ENCODE measurements at places on chromosomes 6 and 20.
A peak's percentile ranks its signal among the peaks of the same experiment; 100 is the strongest.

- H3K4me3 ChIP-seq: no peak overlapping the region
- peaks cover 5% of the 10 kb centered on the region for H3K36me3 ChIP-seq
- no peaks in the 10 kb centered on the region for H3K4me1 ChIP-seq
- H3K27me3 ChIP-seq: no peaks in the 10 kb centered on the region
- H3K27ac ChIP-seq: no peak overlapping the region
- no peak for DNase-seq
These were observed 43.5 kb downstream of the GOPC start for GRCh38 chr6:117558818-117559217.

GRCh38 chr20:33272155-33272873 is 10.7 kb upstream of the BPIFB1 start:
- no peak for DNase-seq
- no peaks in the 10 kb centered on the region for H3K36me3 ChIP-seq
- peaks cover 11% of the 10 kb centered on the region for H3K27me3 ChIP-seq
- no peak overlapping the region for H3K27ac ChIP-seq
- H3K4me3 ChIP-seq: no peak overlapping the region

- no peak for DNase-seq
- peaks cover 25% of the 10 kb centered on the region for H3K4me1 ChIP-seq
- no peak overlapping the region for H3K4me3 ChIP-seq
- no peak overlapping the region for H3K27ac ChIP-seq
These were observed 3.6 kb downstream of the TOP1 start for GRCh38 chr20:41032271-41032670.

DNA sequence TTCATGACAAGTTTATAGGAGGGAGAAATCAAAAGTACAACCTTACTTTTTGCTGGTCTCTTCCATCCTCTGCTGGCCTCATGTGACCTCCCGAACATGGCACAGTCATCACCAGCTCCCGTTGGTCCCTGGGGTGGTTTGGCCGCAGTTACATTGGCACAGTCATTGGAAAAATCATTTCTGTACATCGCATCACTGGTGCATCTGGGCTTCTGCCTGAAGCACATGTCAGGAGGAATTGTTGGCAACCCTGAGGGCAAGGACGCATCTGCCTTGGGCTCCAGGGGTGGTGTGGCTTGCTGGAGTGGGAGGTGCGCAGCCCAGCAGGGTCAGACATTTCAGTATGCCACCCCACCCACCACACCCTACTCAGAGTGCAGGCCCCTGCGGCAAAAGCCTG is 162.9 kb upstream of the SLC24A3 start:
- H3K4me1 ChIP-seq: peaks cover 28% of the 10 kb centered on the region
- H3K27ac ChIP-seq: peak overlapping the region; percentile 43
- DNase-seq: peak; percentile 38
- no peak overlapping the region for H3K4me3 ChIP-seq
- no peaks in the 10 kb centered on the region for H3K27me3 ChIP-seq

DNA sequence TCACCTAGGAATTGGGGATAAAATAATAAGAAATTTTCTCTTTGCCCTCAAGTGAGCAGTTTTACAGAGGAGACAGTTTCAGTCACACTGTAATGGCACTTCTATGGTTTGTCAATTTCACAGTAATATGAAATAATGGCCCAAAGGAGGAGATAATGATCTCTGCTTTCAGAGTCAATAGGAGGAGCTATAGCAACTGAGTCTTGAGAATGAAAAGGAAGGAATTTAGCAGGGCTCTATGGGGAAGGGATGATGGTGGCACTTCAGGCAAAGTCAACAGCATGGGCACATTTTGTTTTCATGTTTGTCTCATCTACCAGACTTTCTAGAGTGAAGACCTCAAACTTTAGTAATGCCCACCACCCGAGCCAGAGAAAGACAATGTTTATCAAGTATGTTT is 138.3 kb upstream of the HMGN3 start:
- no peak overlapping the region for H3K4me3 ChIP-seq
- no peak overlapping the region for H3K27ac ChIP-seq
- H3K4me1 ChIP-seq: no peaks in the 10 kb centered on the region
- no peak for DNase-seq
- no peaks in the 10 kb centered on the region for H3K36me3 ChIP-seq
